ENCODE measurements at places on chromosomes 4 and X.

GRCh38 chr4:58658701-58659100 is 1548.5 kb upstream of the IGFBP7 start:
- no peak for DNase-seq

- DNase-seq, result no peak
These were observed 62.4 kb downstream of the TRAPPC11 start for GRCh38 chr4:183721207-183722081.

DNA sequence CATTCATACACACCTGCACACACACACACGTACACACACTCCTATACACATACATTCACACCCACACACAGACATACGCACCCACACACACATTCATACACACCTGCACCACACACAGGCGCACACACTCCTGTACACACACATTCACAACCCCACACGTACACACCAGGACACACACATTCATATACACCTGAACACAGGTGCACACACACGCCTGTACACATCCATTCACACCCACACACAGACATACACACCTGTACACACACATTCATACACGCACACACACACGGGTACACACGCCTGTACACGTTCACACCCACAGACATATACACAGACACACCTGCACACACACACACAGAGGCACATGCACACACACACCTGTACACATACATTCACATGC is 53.0 kb upstream of the PPP2R3B start:
- DNase-seq, result no peak

- DNase-seq, result no peak
These were observed 23.5 kb downstream of the TIGD2 start for GRCh38 chr4:89134775-89135319.

DNA sequence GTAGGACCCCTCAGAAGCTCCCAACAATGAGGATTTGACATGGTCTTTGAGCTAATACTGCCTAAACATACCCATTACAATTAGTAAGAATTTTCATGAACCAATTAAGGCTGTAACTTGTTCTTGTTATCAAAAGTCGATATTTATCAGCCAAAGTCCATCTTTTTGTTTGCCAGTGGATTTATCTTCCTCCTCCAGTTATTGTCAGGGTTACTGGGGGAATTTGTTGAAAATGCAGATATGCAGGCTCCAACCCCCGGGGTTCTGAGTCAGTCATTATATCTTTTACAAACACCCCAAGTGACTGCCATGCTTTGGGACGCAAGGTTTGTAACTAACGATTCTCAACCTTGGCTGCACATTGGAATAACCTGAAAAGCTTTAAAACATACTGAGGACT is 338.8 kb upstream of the PPARGC1A start:
- DNase-seq, result no peak

- DNase-seq, result peak; percentile 57
These were observed 752 bp downstream of the SEPTIN11 start for GRCh38 chr4:76950052-76950955.

DNA sequence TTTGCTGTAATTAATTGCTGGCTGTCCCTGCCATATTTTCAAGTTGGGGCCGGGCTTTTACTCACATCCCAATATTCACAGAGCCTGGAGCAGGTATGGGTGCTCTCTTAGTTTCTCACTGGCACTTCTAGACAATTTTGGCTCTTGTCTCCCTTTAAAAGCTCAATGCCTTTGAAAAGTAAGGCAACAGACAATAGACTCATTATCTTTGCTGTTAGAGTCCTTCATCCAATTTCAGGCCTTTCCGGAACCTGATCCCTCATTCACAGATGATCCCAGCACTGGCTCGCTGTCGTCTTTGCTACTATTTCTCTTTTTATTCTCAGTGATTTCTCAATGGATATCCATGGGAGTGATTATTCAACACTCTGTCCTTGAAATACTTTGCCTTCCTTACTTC is 6.7 kb downstream of the ARSJ start:
- DNase-seq, result no peak

DNA sequence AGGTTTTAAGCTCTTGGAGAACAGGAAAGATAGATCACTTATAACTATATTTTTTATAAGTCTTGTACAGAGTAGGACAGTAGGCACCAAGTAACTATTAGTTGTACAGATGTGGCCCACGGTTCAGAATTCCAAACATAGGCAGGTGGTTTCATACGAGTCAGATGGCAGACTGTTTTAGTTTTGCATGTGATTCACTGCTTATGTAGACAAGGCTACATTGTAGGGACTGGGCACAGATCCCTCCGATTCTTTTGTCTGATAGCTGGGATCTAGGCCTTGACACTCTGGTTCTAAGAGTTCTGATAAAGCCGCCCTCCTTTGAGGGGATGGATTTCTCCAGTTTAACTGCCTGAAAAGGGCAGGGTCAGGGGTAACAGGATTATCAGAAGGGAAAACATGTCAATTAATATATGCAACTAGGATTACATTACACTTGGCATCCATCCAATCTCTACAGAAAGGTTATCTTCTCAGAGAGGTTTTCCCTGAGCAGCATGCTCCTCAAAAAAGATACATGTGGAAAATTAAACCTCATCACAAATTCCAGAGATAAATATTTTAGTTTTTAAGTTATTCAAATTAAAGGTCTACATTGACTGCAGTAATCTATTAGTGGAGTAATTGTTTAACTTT is 87.8 kb downstream of the SPRY1 start:
- DNase-seq, result no peak

DNA sequence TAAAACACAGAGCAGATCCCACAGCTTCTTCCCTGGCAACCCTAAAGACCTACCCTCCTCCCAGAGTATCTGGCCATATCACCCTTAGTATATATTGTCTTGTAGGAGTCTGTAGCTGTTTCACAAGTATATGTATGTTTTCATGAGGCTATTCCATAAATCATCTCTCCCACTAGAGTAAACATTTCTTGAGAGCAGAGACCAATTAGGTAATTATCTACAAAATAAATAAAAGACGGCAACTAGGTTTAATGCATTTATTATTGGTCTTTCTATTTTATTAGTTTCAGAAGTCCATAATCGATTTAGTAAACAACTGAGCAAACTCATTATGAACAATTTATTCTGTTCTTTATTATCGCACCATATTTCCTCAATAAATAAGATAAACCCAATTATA is 7.0 kb downstream of the ACOT9 start:
- DNase-seq, result no peak

DNA sequence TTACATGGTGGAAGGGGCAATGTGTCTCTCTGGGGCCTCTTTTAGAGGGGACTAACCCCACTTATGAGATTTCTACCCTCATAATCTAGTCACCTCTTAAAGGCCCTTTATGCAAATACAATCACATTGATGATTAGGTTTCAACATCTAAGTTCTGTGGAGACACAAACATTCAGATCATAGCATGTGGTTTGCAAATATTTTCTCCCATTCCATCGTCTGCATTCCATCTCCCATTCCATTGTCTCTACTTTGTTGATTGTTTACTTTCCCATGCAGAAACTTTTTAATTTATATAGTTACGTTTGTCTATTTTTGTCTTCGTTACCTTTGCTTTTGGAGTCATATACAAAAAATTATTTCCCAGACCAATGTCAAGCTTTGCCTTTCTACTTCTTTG is 927.5 kb upstream of the INTU start:
- no peak for DNase-seq

- no peak for DNase-seq
These were observed 68.6 kb downstream of the BMP15 start for GRCh38 chrX:50978920-50979682.

- DNase-seq, result no peak
These were observed 39.0 kb downstream of the F11 start for GRCh38 chr4:186304866-186305505.

DNA sequence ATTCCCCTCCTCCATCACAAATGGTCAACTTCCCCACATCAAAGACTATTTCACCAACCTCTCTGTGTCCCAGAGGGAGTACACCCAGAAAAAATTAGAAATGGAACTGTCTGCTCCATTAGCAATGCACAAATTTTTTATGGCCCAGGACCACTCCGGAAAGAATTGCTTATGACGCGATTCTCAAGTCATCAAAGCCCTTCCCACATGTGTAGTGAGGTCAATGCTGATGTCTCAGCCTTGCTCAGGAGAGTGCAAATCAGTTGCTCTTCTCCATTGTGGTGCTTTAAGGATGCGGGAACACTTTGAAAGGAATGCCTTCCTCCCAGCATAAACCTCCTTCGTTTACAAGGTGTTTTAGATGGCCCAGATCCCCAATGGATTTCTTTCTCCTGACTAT is 518.3 kb downstream of the PPARGC1A start:
- no peak for DNase-seq

DNA sequence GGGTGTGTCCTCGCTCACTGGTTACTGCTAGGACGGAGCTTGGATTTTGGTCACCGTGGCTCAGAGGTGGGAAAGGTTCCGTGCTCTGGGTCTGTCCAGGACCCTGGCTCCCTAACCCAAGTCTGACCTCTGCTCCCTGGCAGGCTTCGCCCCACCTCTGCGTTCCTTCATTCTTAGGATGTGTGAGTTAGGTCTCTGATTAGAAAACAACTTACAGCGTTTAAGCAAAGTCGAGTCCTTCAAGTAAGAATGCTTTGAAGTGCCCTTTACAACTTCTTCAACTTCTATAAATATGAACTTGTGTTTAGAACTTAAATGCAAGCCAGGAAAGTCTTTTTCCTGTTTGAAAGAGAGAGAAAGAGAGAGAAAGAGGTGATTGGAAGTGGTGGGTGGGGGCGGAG is 891 bp downstream of the TLR2 start:
- DNase-seq, result no peak

DNA sequence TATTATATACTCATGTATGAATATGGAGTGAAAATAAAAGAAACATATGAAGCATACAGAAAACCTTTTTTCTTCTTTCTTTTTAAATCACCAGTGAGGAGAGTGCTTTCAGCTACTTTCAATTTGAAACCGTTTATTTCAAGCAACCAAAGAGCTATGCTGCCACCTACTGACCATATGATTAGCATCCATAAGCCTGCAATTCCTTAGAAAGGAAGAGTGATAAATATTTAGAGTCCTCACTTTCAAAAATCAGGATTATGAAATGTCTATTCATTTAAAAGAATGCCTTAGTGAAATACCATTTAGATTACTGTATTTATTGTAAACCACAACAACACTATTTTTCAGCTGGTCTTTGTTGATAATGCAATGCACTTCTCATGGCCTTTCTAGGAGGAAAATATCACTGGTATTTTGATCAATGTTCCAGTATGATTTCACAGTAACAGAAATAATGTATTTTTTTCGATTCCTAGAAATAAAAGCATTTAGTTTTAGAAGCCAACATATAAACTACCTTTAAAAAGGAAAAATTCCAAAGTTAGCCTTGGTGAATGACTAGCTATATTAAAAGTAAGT is 667.6 kb downstream of the PCDH18 start:
- peak; percentile 89 for DNase-seq

GRCh38 chrX:39592776-39593175 is 505.0 kb downstream of the BCOR start:
- DNase-seq, result no peak

GRCh38 chrX:103464072-103464773 is 55.1 kb downstream of the RAB40A start:
- peak; percentile 75 for DNase-seq

DNA sequence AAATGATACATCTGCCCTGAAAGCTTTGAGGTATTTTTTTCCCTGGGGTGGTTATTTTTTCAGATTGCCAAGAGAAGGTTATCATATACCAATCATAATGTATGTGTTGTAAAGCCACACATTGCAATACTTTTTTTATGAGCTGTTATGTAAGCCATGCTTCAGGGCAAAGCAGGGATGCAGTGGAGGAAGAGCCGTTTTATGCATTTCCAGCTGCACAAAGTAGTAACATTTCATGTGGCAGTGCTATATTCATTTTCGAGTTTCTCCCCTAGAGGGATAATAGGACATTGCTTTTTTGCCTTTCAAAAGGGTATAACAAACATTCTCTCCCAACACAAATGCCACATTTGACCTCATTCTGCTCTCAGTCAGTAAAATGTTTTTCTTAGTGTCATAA is 68.5 kb downstream of the GALNT7 start:
- DNase-seq, result no peak

- no peak for DNase-seq
These were observed 62.6 kb downstream of the DGKK start for GRCh38 chrX:50407976-50408375.

GRCh38 chrX:14027511-14028019 is 2.1 kb downstream of the GEMIN8 start:
- peak; percentile 47 for DNase-seq

GRCh38 chrX:19727887-19728648 is 159.3 kb downstream of the SH3KBP1 start:
- no peak for DNase-seq

DNA sequence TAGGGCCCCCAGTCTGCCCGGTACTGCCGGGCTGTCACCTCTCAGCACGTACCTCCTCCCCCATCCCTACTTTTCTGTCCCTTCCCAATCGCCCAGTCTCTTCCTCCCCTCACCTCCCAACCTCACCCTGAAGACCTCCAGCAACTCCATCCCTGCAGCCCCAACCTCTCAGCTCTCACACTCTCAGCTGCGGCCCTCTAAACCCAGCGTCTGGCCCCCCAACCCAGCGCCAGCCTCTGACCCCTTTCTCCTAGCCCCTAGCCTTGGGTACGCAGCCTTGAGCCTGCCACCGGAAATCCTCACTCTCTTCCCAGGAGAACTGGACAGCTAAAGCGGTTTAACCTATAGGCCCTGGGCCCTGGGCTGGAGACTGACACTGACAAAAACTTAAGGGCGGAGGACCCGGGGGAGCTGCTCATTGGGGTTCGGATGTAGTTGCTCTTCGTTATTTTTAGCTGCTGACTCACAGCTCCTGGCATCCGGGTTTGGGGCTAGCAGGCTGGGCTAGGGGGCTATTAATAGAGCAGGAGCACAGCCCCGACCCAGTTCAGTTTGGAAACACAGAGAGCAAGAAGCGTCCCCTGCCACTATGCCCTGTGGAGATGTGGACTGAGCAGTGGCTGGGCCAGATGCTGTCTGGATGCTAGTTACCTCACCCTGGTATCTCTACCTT is 9.6 kb upstream of the DLG3 start:
- DNase-seq, result no peak

- no peak for DNase-seq
These were observed 170.7 kb upstream of the SLC7A11 start for GRCh38 chr4:138412847-138413246.

GRCh38 chr4:6732441-6733357 is 16.7 kb downstream of the BLOC1S4 start:
- no peak for DNase-seq

- DNase-seq, result no peak
These were observed 18.9 kb downstream of the ADD1 start for GRCh38 chr4:2862528-2862927.

- DNase-seq, result no peak
These were observed 40.1 kb downstream of the UGT2B17 start for GRCh38 chr4:68535974-68536373.

GRCh38 chr4:56099378-56099786 is 150.6 kb downstream of the CEP135 start:
- DNase-seq, result no peak

DNA sequence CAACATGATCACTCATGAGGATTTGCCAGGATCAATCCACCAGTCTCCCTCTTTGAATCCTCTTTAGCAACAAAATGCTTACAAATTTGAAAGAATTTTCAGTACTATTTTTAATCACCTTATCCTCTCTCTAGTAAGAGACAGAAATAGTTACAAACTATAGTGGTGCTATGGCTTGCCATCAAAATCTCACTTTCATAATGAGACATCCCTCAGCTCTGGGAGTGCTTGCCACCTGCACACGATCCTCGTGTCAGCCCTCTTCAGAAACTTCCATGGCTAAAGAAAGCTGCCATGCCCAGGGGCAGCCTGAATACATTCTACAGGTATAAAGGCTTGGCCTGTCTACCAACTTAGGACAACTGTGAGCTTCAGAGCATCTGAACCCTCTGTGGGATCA is 5.1 kb upstream of the DHX15 start:
- DNase-seq, result no peak

All from Karpas-422 (cell line).